H1 (cell line): ENCODE measurements at places on chromosomes 2 and 18. TPM values are rescaled to one million over a fixed set of nuclear protein-coding genes. Genes with fewer than 3 reads are reported as not detected.

- H3K4me3 ChIP-seq, result no peak overlapping the region
- no peak overlapping the region for H3K27ac ChIP-seq
- H3K4me1 ChIP-seq, result no peaks in the 10 kb centered on the region
- DNase-seq, result no peak
- no peaks in the 10 kb centered on the region for H3K27me3 ChIP-seq
- H3K36me3 ChIP-seq, result no peaks in the 10 kb centered on the region
Measured at GRCh38 chr2:221350616-221351015, 221.5 kb downstream of the EPHA4 start.

DNA sequence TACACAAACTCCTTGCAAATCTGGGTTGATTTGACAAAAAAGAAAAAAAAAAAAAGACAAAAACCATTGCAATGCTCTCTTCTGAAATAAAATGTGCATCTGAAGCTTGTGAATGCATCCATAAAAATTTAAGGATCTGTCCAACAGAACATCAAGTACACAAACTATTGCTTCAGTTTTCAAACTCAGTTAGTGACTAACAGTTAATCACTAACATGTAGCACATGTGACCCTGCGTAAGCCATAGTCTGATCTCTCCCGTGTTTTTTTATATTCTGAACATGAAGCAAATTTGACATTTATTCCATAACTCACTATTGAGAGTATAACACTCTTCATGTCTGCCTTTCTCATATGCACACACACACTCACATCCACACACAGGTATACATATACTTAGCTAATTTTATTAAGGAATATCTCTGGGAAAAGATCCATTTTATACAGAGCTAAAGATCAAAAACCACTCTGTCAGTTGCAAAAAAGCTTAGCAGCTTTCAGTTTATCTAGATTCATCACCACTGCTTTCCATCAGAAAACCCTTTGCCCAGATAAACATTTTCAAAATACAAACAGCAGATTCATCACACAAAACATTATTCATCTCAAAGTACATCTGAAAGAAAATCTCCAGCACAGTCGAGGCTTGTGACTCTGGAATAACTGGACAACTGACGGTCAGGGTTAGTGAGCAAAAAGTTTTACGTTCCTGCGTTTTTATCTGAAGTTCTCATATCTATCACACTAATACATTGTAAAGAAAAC, 1000.4 kb upstream of the ACVR2A start:
- H3K27me3 ChIP-seq, result no peaks in the 10 kb centered on the region
- DNase-seq, result no peak
- no peaks in the 10 kb centered on the region for H3K4me1 ChIP-seq

Gene FKBP7
- 4.8 and 7.0 TPM in 2 replicates for total RNA-seq

DNA sequence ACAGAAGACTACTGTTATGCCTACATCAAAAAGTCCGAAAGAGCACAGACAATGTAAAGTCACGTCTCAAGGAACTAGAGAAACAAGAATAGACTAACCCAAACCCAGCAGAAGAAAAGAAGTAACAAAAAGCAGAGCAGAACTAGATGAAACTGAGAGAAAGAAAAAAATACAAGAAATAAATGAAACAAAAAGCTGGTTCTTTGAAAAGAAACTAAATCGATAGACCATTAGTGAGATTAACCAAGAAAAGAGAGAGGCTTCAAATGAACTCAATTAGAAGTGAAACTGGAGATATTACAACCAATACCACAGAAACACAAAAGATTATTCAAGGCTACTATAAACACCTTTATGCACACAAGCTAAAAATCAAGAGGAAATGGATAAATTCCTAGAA, 271.8 kb downstream of the MBD2 start:
- no peaks in the 10 kb centered on the region for H3K36me3 ChIP-seq
- DNase-seq, result no peak
- no peak overlapping the region for H3K4me3 ChIP-seq
- no peaks in the 10 kb centered on the region for H3K4me1 ChIP-seq
- no peaks in the 10 kb centered on the region for H3K27me3 ChIP-seq
- no peak overlapping the region for H3K27ac ChIP-seq

Gene EVX2
- not detected in 2 replicates for total RNA-seq
